ENCODE measurements at places on chromosomes 5 and 9.

DNA sequence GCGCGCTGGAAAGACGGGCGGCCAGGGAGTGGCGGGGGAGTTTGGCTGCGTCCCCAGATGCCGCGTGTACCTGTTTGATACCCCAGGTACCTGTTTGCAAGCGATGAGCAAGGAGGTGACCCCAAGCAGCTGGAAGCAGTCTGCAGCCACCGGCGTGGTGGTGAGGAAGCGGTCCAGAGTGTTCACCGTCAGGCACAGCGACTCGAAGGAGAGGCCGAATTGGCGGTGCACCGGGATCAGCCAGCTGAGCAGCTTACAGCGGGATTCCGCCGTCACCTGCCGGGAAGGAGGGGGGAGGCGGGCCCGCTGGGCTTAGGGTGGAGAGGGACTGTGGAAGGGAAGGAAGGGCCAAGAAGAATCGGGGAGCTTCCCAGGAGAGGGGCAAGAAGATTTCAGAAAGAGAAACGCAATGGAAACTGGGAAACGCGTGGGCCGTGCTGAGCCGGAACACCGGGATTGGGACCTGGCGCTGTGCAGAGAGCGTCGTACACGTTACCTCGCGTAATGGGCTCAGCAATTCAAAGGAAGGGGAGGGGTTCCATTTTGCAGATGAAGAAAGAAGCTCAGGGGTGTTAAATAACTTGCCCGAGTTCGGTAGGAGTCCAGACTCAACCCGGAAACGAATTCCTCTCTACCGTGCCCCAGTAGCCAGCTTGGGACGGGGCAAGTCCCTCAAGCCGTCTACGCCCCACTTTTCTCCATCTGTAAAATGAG, 980 bp downstream of the CCNO start:
- DNase-seq, result peak; percentile 16

GRCh38 chr9:113738893-113739604, 137.1 kb upstream of the ZNF618 start:
- no peak for DNase-seq

DNA sequence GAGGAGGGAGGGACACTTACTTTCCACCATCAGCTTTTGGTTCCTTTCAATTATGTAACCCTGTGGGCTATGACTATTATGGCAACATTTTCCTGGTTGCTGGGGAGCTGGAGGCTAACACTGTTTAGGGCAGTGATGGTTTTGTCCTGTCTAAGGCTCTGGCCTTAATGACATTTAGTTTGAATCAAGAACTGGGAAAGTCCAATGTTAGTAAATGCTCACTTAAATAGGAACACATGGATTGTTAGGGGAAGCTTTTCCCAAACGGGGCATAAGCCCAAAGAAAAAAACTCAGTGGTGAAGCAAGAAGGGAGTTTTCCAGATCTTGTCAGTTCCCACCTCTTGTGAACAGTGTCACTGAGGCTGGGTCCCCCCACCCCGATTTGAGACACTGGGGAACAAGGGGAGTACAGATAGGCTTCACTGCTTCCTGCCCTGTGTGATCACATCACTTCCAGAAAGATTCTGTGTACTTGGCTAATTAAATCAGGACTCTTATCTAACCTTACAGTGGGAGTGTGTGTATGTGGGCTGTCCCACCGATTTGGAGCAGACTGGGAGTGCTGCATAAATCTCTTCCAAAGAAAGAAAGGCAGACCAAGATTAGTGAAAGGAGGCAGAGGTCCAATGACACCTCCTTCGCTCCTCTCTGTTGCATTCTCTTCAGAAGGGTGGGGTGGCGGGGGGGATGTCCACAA, 206.4 kb downstream of the PTTG1 start:
- DNase-seq, result no peak

DNA sequence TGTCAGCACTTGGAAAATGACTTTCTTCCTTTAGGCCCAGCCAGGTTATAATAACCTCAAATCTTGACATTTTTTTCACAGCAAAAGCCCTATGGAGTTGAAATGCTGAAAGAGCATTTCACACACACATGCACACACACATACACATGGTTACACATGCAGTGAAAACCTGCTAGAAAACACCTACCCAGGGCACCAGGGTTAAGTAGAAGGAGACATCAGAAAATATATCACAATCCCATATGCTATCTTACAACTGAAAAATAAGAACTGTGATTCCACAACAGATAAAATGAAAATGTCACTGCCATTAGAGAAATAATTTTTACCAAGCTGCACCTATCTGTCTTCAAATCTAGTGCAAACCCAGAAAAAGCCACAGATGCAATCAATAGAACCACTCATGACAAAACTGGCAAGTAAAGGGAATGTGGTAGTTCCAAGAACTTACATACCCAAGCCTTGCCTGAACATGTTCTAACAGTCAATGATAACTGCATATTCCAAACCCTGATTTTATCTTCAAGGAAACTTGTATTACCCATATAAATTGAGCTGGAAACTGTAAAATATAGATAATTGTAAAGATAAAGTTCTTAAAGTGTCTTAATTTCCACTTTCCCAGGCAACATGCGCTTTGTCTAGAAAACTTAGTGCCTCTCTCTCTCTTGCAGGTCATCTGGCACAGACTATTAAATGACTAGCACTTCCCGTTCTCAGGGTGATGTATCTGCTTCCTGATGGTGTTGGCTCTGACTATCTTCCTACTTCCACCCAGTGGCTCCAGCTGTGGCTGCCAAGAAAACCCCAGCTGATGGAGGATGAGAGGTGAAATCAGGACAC, 250.2 kb upstream of the PTGER4 start:
- DNase-seq, result no peak

DNA sequence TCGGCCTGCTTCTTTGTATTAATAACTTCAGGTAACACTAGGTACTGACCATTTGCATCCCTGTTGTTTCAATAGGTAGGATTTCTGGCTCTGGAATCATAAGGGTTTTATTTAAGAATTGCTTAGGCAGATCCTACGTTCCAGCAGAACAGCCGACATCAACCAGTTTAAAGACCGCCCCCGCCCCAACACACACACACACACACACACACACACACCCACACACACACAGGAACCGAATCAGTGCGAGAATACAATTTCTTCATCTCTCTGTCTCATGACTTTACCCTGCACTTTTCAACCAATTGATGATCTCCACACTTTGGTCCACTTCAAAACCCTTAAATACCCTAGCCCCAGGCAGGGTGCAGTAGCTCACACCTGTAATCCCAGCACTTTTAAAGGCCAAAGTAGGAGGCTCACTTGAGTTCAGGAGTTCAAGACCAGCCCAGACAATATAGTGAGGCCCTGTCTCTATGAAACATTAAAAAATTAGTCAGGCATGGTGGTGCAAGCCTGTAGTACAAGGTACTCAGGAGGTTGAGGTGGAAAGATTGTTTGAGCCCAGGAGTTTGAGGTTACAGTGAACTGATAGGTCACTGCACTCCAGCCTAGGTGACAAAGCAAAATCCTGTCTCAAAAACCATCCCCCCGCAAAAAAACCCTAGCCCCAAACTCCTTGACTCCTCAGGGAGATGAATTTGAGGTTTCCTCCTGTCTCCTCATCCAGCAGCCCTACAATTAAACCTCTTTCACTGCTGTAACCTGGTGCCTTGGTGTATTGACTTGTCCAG, 2.7 kb upstream of the MTMR12 start:
- no peak for DNase-seq

- DNase-seq, result no peak
Measured at GRCh38 chr9:112110777-112111113, 64.4 kb downstream of the SUSD1 start.

GRCh38 chr5:79840084-79840990, 150.7 kb downstream of the CMYA5 start:
- DNase-seq, result no peak

GRCh38 chr5:158619083-158619788, 480.5 kb downstream of the EBF1 start:
- no peak for DNase-seq

DNA sequence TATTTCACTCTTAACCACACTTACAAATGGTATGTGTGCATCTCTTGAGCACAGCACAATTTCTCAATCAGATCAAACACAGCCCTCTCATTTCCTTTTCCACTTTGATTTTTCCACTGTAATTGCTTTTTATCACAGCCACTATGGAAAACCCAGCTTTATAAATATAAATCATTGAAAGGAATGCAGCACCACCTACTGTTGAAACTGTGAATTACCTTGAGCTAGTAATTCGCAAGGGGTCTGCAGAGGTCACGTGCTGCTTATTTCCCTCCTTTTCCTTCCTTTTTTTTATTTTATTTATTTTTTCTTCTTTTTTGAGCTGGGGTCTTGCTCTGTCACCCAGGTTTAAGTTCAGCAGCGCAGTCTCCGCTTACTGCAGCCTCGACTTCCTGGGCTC, 76.9 kb downstream of the CDH6 start:
- peak; percentile 30 for DNase-seq

DNA sequence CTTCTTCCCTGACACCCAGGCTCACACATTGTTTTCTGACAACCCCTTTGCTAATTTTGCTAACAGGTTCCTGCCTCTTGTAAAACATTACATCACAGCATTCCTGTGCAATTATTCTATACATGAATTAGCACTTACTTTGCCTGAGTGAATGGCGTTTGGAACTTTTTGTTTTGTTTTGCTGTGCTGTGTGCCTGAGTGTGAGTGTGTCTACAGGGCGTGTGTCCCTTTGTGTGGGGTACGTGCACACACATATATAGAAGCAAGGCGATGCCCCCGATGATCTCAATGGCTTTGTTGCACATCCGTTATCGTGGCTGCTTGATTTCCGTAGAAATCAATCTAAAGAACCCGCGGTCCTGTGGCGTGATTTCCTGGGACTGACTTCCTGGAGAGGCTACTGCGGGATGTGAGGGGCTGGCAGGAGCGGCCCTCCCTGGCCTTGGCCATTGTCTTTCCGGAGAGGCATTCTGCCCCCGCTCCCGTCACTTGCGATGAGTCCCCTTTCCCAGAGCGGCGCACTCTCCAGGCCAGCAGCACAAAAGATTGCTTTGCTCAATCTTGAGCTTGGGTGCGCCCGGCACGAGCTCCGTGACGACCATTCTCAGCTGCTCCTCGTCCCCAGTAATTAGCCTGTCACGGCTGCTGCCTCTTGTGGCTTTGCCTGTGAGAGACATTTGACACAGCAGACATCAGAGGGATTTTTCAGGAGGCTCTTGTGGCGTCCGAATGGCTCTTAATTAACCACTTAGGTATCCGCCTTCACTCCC, 398.1 kb upstream of the IRX1 start:
- DNase-seq, result peak; percentile 53

DNA sequence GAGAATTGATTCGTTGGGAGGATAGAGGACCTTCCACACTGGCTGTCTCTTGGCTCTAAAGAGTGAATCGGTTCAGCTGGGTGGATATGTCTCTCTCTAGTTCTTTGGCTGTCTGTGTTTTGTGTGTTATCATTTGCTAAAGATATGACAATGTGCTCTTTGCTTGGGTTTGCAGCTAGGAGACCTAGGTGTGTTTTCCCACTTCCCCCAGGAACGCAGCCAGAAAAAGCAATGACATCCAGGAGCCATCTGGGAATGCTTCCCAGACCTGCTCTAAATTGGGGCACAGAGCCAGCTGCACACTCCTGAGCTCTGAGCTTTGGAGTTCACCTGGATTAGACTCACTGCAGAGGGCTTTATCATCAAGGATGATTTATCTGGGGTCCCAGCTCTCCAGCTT, 12.8 kb upstream of the PDZD2 start:
- DNase-seq, result no peak

DNA sequence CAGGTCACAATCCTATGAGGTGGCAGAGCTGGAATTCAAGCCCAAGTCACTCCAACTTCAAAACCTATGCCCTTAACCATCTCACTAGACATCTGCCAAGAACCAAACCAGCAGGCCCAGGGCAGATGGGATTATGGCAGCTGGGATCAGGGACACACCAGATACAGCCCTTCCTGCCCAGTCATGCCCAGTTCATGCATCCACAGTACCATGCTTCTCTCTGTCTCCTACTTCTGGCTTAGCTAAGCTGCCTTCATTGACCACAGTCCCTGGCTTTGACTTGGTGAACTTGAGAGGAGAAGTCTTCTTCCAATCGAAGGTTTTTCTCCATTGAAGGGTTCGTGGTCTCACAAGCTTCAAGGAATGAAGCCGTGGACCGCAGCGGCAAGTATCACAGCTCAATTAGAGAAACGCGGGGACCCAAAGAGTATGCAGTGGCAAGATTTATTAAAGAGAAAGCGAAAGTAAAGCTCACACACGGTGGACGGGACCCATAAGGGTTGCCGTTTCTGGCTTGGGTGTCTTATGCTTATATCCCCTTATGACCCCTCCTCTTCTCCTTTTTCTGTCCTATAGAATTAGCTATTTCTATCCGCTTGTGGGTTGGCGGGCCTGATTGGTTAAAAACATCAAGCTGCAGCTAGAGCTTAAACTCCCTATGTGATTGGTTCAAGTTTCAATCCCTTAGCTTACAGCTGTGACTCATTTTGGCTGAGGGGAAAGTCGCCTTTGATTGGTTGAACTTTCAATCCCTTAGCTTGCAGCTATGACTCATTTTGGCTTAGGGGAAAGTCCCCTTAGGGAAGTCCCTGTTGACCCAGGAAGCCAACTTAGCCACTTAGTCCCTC, 101.2 kb downstream of the TRIM36 start:
- DNase-seq, result no peak

- no peak for DNase-seq
Measured at GRCh38 chr9:90073186-90073945, 468.6 kb downstream of the GADD45G start.

GRCh38 chr5:19301271-19301670, 686.7 kb downstream of the CDH18 start:
- DNase-seq, result no peak

- no peak for DNase-seq
Measured at GRCh38 chr9:98930792-98931191, 12.9 kb upstream of the COL15A1 start.
